ENCODE measurements at places on chromosomes 2 and 18. TPM values are rescaled to one million over a fixed set of nuclear protein-coding genes. Genes with fewer than 3 reads are reported as not detected.

- DNase-seq: no peak
- no peak overlapping the region for H3K4me3 ChIP-seq
- no peaks in the 10 kb centered on the region for H3K27me3 ChIP-seq
- H3K36me3 ChIP-seq: no peaks in the 10 kb centered on the region
These were observed 2.6 kb downstream of the CYB5A start for GRCh38 chr18:74289137-74289536.

DNA sequence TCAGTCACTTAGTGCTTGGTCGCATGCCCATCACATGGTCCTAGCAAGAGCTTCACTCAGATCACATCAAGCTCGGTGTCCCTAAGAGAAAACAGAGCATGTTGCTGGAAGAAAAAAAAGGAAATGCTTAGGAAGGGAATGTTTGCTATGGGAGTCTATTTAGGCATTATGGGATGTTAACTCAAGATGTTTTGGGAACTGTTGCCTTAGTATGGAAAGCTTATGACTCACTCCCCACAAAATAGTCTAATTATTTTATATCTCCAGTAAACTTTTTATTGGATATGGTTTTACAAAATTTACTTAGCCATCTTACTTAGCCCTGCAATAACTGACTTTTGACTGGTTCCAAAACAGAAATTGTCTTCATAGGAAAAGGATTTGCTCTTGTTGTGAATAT, 439.5 kb upstream of the ZEB2 start:
- no peaks in the 10 kb centered on the region for H3K27me3 ChIP-seq
- DNase-seq: no peak
- H3K4me1 ChIP-seq: no peaks in the 10 kb centered on the region
- no peaks in the 10 kb centered on the region for H3K36me3 ChIP-seq
- no peak overlapping the region for H3K27ac ChIP-seq

DNA sequence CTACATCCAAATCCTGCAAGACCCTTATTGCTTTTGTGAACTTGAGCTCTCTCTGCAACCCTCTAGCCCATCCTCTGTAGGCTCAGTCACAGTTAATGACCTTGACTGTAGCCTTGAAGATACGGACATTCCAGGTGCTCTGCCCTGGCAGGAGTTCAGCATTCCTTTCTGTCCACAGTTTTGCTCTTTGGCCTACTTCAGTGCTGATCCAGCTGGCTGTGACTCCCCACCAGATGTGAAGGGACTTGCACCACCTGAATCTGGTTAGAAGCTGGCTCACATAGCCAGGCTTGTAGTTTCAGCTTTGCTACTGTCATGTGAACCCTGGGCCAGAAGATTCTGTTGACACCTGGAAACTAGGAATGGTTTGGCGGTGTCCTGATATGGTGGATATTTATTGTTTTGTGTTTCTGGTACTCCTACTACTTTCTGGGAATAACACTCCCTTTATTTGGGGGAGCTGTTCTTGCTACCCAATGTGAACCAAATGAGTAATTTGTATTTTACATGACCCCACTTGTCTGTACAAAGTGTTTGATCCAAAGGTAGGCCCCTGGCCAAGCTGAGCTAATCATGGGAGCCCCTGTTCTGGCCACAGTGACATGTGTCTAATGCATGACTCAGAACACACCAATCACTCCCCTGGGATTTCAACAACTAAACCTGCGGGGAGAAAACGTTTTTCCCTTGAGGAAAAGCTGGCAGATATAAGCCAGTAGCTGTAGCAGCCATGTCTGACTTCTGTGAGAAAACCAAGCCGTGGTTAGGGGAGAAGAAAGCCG, 73.4 kb downstream of the CDCA7 start:
- H3K4me3 ChIP-seq: no peak overlapping the region
- no peak overlapping the region for H3K27ac ChIP-seq
- no peak for DNase-seq

- no peaks in the 10 kb centered on the region for H3K27me3 ChIP-seq
- no peaks in the 10 kb centered on the region for H3K4me1 ChIP-seq
- H3K27ac ChIP-seq: no peak overlapping the region
- no peaks in the 10 kb centered on the region for H3K36me3 ChIP-seq
These were observed 586.8 kb upstream of the CNTNAP5 start for GRCh38 chr2:123438251-123438650.

DNA sequence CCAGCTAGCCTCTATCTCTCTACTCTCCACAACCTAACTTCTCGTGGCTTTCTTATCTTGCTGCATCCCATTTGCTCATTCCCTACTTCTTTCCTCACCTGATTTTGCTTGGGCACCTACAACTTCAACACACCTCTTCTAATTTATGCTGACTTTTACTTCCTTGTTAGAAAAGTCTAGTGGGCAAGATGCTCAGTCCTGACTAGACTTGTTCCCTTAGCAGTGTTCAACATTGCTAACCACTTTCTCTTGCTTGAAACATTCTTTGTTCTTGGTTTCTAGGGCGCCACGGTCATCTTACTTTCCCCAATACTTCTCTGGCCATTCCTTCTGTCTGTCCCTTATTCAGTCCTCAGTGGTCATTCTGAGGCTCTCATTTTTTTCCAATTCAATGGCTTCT, 454.7 kb upstream of the CWC22 start:
- DNase-seq: no peak
- no peaks in the 10 kb centered on the region for H3K27me3 ChIP-seq
- H3K4me1 ChIP-seq: no peaks in the 10 kb centered on the region
- H3K27ac ChIP-seq: no peak overlapping the region

- H3K4me1 ChIP-seq: no peaks in the 10 kb centered on the region
- no peak overlapping the region for H3K27ac ChIP-seq
- DNase-seq: no peak
- H3K36me3 ChIP-seq: no peaks in the 10 kb centered on the region
- no peaks in the 10 kb centered on the region for H3K27me3 ChIP-seq
- no peak overlapping the region for H3K4me3 ChIP-seq
These were observed 95.3 kb upstream of the FAM110C start for GRCh38 chr2:141611-142010.

- H3K27me3 ChIP-seq: no peaks in the 10 kb centered on the region
- H3K4me1 ChIP-seq: no peaks in the 10 kb centered on the region
- no peak overlapping the region for H3K27ac ChIP-seq
These were observed 78.5 kb upstream of the GLS start for GRCh38 chr2:190802129-190802528.

GRCh38 chr2:50116096-50117010, 915.6 kb downstream of the NRXN1 start:
- H3K4me1 ChIP-seq: no peaks in the 10 kb centered on the region
- H3K36me3 ChIP-seq: no peaks in the 10 kb centered on the region
- H3K27me3 ChIP-seq: no peaks in the 10 kb centered on the region
- no peak for DNase-seq
- no peak overlapping the region for H3K4me3 ChIP-seq

- no peaks in the 10 kb centered on the region for H3K36me3 ChIP-seq
- H3K27ac ChIP-seq: no peak overlapping the region
- H3K27me3 ChIP-seq: no peaks in the 10 kb centered on the region
- H3K4me3 ChIP-seq: no peak overlapping the region
These were observed 15.8 kb downstream of the GKN2 start for GRCh38 chr2:68936889-68937288.

DNA sequence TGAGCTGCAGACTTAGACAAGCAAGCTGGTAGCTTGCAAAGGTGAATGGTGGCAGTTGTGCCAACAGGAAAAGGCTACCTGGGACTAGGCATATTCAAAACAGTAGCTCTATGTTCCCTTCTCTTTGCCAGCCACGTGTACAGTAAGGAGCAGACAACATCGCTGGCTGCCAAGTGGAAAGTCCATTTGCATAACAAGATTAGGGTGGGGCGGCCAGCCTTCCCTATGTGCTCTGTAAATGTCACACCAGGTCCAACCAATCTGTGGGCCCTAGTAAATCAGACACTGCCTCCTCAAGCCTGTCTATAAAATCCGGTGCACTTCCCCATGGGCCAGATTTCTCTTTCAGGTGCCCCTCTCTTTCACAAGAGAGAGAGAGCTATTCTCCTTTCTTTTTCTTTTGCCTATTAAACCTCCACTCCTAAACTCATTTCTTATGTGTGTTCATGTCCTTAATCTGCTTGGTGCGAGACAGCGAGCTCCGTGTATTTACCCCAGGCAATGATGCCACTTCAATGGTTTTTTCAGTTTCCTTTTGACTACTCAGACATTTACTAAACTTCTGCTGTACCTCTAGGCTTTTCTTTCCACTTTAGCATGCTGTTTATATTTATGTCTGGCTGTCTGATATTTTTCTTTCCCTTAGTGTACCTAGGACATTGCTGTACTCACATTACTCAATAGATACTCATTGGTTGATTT, 297.4 kb upstream of the GCFC2 start:
- H3K4me3 ChIP-seq: no peak overlapping the region
- no peak overlapping the region for H3K27ac ChIP-seq
- DNase-seq: peak; percentile 65
- H3K4me1 ChIP-seq: no peaks in the 10 kb centered on the region
- H3K27me3 ChIP-seq: no peaks in the 10 kb centered on the region
- H3K36me3 ChIP-seq: no peaks in the 10 kb centered on the region

GRCh38 chr2:70995426-70995729, 705 bp upstream of the TEX261 start:
- no peak overlapping the region for H3K27ac ChIP-seq
- peaks cover 13% of the 10 kb centered on the region for H3K4me1 ChIP-seq
- H3K36me3 ChIP-seq: peaks cover 15% of the 10 kb centered on the region
- no peaks in the 10 kb centered on the region for H3K27me3 ChIP-seq
- peak; percentile 40 for DNase-seq
- H3K4me3 ChIP-seq: peak overlapping the region; percentile 89

GRCh38 chr2:53843595-53843994, 16.2 kb downstream of the GPR75 start:
- H3K27me3 ChIP-seq: no peaks in the 10 kb centered on the region
- no peak overlapping the region for H3K27ac ChIP-seq
- H3K4me1 ChIP-seq: no peaks in the 10 kb centered on the region
- H3K4me3 ChIP-seq: no peak overlapping the region

DNA sequence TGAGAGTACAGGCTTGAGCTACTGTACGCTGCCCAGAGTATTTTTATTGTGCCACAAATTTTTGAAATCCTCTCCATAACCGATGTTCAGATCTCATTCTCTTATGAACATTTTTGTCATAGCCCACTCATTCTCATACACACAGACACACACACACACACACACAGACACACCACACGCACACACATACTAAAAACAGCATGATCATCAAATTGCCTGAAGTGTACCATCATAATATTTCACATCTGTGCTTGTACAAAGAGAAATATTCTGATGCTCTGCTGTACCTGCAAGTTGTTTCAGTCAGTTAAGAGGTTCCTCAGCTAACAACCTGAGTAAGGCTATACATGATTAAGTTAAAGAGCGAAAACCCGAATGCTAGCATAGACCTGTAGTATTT, 95.1 kb downstream of the LRRTM1 start:
- H3K4me3 ChIP-seq: no peak overlapping the region
- no peaks in the 10 kb centered on the region for H3K27me3 ChIP-seq
- no peak overlapping the region for H3K27ac ChIP-seq
- no peaks in the 10 kb centered on the region for H3K4me1 ChIP-seq
- no peak for DNase-seq

MORN2 gene
- total RNA-seq: 17.0 TPM

MSH2 gene
- total RNA-seq: 19.5 TPM

POTEI gene
- not detected for total RNA-seq

MYO1B gene
- total RNA-seq: 9.2 TPM

PECR gene
- total RNA-seq: 11.4 TPM

PARD6G gene
- total RNA-seq: 1.1 TPM

Measured in adrenal gland (tissue), 19 donors.